ENCODE measurements at places on chromosomes 12 and 14.
A peak's percentile ranks its signal among the peaks of the same experiment; 100 is the strongest.

DNA sequence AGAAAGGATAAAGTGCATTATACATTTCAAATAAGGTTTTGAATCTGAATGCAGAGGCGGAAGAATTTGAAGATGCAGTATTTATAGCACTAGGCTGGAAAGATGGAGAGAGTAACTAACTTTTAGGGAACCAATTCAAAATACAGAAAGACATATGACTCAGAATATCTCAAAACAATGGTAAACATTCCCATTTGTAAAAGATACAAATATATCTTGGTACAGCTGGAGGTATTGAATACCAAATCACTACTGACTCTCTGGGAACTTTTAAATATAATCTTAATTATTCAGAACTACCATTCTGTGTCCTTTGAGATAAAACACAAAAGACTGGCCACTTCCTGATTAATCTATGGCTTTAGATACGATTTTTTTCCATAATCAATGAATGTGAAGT, 5.1 kb downstream of the CD69 start:
- DNase-seq: no peak

DNA sequence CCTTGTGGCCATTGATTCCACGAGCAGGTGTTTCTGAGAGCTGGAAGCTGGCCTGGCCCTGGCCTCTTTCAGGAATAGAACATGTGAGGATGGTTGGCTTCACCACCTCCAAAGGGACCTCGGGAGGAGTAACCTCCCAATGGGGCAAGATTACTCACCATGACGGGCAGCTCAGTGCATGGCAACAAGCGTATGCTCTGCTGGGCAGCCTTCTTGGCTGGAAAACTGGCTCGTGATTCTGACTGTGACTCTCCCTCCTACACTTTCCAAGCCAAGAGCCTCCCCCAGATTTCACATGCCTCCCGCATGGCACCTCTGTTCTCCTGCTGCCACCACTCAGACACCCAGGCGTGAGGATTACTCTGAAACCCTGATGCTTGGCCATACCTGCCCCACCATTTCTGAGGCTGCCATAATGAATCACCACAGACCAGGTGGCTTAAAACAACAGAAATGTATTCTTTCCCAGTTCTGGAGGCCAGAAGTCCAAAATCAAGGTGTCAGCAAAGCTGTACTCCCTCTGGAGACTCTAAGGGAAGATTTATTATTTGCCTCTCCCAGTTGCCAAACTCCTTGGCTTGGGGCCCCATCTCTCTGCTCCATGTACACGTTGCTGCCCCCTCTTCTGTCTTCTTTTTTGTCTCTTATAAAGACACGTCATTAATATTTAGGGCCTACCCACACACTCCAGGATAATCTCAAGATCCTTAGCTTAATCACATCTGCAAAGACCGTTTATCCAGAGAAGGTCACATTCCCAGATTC, 215.9 kb downstream of the CHST11 start:
- DNase-seq: no peak

DNA sequence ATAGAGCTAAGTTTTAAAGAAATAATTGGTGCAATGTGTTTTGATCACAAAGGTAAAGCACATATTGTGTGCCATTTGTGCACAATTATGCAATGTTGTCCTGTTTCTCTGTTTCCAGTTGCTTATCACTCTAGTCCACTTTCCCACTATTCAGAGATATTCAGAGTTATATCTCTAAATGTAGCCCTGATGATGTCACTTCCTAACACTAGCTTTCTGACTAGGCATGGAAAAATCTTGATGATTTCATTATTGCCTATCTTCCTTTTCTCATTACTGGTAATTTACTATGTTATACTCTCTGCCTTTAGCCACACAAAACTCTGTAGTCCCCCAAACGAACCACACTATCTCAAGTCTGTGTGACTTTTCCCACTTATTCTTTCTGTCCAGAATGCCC, 221.2 kb downstream of the TRHDE start:
- DNase-seq: no peak

- DNase-seq: no peak
These were observed 10.4 kb downstream of the ATG2B start for GRCh38 chr14:96352708-96353107.

GRCh38 chr12:19234171-19234704, 104.7 kb downstream of the PLEKHA5 start:
- no peak for DNase-seq

DNA sequence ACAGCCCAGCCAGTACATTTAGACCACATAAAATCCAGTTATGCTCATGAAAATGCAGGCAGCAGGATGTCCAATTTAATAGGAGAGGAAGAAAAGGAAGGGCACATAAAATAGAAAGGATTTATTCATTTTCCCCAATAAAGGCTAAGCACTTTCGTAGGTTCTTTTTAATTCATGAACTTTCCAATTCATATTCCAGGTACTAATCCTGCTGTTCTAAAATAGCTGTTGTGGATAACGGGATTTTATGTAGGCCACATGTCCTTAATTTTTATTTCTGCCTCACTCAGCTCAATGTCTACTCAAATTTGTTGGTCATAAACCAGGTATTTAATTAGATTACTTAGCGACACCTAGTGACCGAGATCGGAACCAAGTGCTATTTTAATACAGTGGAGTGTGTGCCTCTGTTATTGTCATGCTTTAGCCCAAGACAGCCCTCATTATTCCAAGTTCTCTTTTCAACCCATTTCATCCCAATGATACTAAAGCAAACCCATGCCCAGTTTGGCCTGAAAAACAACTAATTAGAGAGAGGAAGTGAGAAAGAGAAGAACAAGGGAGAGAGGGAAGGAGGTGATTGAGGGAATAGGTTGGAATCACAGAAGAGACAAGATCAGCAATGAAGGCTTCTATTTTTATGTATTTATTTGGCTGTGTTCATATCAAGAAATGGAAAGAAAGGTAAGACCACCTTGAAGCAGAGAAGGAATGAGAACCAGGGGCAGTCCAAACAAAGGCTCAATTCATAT, 45.9 kb upstream of the IFNG-AS1 start:
- DNase-seq: peak; percentile 58

GRCh38 chr14:104892531-104893434, 27.7 kb downstream of the CEP170B start:
- DNase-seq: no peak

- no peak for DNase-seq
These were observed 46.0 kb downstream of the KCNK13 start for GRCh38 chr14:90107789-90108188.

DNA sequence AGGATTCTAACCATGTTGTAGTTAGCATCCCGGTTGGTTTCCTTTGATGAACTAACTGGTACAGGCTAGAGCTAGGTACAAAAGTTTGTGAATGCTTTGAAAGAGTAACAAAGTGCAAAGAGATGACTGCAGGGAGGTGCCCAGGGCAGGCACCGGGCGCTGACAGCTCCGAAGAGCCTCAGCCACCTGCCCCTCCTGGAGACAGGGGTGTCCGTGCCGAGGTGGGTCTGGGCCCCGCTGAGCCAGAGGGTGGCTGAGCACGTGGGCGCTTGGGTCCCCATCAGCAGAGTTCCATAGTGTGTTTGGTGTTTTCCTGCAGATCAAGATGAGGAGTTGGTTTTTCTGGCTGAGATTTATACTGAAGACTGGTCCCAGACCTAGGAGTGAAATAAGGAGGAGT, 19.9 kb downstream of the PRKAB1 start:
- DNase-seq: no peak

DNA sequence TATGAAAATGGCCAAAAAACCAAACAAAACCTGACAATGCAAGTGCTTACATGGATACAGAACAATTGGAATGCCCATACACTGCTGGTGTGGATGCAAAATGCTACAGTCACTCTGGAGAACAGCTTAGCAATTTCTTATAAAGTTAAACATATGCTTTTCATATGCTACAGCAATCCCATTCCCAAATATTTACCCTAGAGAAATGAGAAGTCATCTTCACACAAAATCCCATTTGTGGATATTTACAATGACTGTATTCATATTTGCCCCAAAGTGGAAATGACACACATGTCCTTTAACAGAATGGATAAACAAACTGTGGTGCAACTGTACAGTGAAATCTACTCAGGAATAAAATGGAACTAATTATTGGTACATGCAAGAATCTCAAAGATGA, 20.4 kb downstream of the SAV1 start:
- DNase-seq: no peak

GRCh38 chr14:31172084-31172483, 35.5 kb downstream of the HECTD1 start:
- no peak for DNase-seq

- no peak for DNase-seq
These were observed 100.5 kb downstream of the EXOC5 start for GRCh38 chr14:57168138-57168679.

- DNase-seq: no peak
These were observed 59.6 kb downstream of the GNS start for GRCh38 chr12:64699504-64700115.

DNA sequence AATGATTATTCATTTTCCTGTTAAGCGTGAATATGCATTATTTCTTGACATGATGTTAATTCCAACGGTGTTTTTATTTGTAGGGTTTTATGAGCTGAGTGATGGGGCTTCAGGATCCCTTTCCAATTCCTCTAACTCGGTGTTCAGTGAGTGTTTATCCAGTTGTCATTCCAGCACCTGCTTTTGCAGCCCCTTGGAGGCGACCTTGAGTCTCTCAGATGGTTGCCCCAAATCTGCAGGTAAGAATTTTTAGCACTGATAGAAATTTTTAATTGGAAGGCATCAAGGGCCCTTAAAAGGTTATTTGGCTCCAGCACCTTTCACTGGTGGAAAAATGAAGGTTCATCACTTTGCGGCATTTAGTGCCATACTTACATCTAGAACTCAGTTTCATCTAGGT, 3.7 kb downstream of the DACT1 start:
- DNase-seq: no peak

GRCh38 chr14:99964979-99965378, 100.2 kb upstream of the EVL start:
- DNase-seq: no peak
